ENCODE measurements at places on chromosomes 11 and 22.
A peak's percentile ranks its signal among the peaks of the same experiment; 100 is the strongest.

DNA sequence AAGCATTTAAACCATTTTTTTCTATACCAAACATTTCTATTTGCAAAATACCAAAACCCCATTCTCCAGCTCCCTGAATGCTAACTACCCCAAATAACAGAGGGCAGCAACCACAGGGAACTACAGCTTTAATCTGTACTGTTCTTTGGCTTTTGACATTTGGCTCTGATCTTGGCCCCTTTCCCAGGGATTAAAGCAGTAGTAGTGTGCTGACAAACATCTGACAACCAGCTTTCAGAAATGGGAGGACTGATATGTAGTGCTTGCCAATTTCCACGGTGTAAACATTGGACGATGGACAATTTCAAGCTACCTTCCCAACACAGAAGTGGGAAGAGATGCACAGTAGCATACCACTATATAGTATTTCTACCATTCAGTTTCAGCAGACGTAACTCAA, 88.4 kb upstream of the TEAD1 start:
- DNase-seq, result peak; percentile 24

DNA sequence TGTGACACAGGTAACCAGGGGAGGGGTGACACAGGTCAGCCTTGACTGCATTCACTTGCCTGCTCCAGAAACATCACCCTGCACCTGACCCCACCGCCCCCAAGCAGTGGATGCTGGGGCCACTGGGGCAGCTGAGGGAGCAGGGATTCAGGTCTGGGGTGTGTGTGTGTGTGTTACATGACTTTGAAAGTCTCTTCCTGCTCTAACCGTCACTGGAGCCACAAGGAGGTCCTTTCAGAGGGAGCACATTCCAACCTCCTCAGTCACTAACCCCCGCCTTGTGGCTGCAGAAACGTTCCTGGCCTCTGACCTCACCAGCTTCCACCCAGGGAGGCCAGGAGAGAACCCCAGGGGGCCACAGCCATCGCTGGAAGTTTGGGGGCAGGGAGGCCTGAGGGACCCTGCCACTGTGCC, 2.9 kb upstream of the FOSL1 start:
- no peak for DNase-seq

DNA sequence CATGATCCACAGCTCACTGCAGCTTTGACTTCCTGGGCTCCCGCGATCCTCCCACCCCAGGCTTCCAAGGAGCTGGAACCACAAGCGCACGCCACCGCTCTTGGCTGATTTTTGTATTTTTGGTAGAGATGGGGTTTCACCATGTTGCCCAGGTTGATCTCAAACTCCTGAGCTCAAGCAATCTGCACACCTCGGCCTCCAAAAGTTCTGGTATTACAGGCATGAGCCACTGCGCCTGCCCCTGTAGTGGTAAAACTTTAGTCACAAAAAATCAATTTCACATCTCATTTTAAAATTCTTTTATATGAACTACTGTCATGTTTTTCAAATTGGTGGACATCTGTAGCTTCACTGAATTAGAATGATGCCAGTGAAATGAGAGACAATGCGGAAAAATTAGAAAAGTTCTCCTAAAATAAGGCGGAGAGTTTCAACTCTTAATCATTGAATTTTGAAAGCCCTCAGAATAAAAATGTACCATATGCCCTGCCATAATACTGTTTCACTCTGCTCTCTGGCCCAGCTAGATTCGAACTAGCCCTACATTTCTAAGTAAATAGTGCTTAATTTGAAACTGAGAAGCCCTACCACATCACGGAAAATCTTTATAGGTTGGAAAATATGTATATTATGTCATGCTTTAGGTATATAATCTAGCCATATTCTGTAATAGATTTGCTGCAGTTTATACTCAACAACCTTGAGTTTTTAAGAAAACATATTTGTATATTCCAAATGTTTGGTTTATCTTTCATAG, 78.7 kb downstream of the HORMAD2 start:
- DNase-seq, result no peak

- no peak for DNase-seq
These were observed 600 bp upstream of the CENPM start for GRCh38 chr22:41947424-41948080.

- no peak for DNase-seq
These were observed 112.5 kb downstream of the KCNQ1OT1 start for GRCh38 chr11:2587132-2587930.

- DNase-seq, result no peak
These were observed 28.1 kb upstream of the IGSF9B start for GRCh38 chr11:133984828-133985227.

DNA sequence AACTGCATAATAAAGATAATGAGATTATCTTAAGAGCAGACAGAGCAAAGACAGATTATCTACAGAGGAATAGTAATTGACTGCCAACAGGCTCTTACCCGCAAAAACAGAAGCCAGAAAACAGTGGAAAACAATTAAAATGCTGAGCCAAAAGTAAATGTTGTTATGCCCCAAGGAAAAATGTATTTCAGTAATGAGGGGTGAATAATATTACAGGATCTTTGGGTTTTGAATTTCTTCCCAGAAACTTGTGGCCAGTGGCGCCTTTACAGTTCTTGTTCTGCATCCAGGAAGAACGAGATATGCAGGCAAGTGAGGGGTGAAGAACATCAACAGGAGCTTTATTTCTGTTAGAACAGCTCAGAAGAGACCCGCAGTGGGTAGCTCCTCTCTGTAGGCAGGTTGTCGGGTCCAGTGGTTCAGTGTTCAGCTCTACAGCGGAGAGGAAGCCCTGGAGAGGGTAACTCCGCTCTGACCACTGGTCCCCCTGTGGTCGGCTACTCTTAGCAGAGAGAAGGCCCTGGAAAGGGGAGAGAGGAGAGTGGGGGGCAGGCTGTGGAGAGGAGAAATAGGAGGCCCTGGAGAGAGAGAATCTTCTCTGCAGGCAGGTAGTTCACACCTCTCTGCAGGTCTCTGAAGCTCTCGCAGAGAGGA, 51.8 kb upstream of the SC5D start:
- DNase-seq, result peak; percentile 44

Measured in NCI-H1105 treated with DMSO at 0.1 percent for 48 hours (cell line).